Dermis microvascular lymphatic vessel endothelial cell (primary cell): ENCODE measurements at places on chromosomes 3 and 15.

- DNase-seq, result no peak
Measured at GRCh38 chr3:156359368-156359767, 195.5 kb downstream of the SSR3 start.

GRCh38 chr3:24479816-24480215, 14.8 kb downstream of the THRB start:
- no peak for DNase-seq

DNA sequence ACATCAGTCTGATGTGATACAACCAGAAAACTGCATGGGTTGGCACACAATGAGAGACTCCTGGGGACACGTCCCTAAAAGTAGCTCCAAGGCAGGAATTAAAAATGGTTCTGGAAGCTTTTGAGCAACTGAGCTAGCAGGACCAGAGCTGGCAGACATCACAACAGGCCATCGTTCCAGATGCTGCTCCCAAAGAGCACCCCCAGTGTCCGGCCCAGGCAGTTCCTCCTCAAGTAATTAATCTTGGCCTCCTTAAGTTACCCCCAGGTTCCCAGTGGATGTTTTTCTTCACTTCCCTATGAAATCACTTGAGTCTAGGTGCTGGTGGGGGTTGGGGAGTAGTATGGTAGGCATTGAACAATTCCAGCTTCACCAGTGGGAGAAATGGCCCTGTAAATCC, 711.6 kb downstream of the MECOM start:
- DNase-seq, result no peak

- DNase-seq, result no peak
Measured at GRCh38 chr15:44038755-44039191, 156.3 kb downstream of the FRMD5 start.

DNA sequence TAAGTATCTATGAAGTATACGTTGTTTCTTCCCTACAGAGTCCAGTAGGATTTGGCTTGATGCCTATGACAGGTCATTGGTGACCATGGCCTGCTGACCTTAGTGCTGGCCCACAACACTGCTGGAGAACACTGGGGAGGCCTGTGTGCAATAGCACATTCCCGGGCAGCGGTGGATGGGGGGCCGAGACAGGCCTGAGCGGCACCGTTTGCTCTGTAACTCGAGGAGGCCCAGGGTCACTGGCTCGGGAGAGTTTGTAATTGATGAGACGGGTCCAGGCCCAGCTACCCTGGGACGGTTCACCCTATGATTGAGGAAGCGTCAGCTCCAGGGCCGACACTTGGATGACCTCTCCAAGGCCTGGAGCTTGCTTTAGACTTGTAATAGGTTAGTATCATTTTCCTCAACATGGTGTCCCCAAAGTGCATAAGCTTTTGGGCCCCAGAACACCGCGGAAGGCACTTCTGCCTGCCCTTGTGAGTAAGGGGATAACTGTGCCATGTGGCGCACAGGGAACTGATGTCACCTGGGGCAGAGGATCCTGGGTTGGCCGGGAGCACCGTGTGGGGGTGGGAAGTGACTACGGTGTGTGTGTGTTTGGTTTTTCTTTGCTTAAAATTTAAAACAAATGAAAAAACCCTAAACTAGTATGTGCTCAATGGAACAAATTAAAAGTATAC, 12.0 kb downstream of the TRPM1 start:
- no peak for DNase-seq

GRCh38 chr15:78841376-78841706, 30.1 kb upstream of the ADAMTS7 start:
- DNase-seq, result no peak

DNA sequence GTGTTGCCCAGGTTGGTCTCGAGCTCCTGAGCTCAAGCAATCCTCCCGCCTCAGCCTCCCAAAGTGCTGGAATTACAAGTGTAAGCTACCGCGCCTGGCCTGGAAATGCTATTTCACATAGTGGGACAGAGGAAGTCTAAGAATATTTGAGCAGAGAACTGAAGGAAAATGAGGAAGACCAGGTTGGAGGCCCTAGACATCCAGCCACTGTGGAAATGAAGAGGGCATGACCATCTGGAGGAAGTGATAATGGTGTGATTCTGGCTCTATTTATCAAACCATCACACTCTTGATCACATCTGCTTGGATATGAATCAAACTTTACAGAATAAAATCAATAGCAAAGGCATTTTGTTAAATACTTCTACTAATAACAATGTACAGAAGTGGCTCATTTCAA, 65.9 kb upstream of the ARHGEF3 start:
- DNase-seq, result no peak

DNA sequence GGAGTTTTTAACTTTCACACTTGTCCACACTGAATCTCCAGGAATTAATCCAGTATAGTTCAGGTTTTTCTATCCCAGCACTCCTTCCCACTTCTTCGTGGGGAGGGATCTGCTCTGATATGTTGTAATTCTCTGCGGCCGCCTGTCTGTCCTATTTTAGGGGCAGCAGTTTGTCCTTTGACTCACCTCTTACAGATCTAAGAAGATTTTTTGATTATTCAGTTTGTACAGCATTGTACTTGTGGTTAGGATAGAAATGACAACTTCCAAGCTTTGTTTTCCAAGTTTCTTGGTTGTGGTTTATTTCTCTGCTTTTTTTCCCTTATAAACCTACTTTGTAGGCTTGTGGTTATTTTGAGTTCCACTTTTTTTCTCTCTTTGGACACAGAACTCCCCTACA, 601.7 kb downstream of the SI start:
- DNase-seq, result no peak

DNA sequence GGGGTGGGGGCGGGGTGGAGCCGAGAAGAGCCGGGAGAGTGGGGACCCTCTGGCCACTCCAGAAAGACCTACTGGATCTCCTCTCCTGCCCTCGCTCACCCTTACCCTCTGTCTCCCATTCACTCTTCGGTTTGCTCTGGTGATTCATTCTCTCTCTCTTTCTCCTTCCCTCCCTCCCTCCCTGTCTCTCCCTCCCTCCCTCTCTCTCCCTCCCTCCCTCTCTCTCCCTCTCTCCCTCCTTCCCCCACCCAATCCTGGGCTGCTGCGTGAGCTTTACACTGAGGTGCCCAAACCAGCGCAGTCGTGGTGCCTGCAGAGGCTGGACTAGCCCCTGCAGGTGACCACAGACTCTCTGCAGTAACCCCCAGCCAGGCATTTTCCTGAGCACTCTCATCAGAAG, 32.2 kb upstream of the ADAMTS17 start:
- no peak for DNase-seq

DNA sequence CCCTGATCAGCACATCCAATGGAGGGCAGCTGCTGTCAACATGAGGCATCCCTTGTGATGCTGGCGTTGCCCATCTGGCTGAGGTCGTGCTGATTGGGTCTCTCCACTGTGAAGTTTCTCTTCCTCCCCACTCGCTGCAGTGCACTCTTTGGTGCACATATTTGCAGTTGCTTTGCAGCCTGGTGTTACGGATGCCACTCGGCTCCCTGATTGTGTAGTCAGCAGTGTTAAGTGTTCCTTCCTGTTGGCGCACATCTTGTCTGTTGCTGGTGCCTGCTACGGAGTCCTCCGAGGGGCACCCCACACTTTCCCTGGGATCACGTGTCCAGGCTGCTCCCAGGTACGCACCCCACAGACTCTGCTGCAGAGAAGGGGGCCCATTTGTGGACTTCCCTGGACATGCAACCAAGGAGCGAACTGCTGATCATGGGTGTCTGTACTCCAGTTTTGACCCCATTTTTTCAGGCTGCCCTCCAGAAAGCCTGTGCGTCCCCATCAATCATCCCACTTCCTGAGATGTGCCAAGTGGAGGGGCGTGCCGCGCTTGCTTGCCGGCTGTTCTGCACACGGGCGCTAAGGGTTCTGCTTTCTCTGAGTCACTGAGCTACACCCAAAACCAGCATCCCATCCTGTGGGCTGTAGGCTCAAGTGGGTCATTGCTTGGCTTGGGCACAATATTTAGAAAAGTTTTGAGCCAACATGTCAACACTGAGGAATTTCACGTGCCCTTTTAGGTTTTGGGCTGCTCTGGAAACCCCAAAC, 98.6 kb downstream of the FBLN2 start:
- DNase-seq, result no peak

- no peak for DNase-seq
Measured at GRCh38 chr15:69222002-69222474, 61.6 kb downstream of the GLCE start.

- no peak for DNase-seq
Measured at GRCh38 chr15:57867970-57868798, 161.7 kb downstream of the POLR2M start.

DNA sequence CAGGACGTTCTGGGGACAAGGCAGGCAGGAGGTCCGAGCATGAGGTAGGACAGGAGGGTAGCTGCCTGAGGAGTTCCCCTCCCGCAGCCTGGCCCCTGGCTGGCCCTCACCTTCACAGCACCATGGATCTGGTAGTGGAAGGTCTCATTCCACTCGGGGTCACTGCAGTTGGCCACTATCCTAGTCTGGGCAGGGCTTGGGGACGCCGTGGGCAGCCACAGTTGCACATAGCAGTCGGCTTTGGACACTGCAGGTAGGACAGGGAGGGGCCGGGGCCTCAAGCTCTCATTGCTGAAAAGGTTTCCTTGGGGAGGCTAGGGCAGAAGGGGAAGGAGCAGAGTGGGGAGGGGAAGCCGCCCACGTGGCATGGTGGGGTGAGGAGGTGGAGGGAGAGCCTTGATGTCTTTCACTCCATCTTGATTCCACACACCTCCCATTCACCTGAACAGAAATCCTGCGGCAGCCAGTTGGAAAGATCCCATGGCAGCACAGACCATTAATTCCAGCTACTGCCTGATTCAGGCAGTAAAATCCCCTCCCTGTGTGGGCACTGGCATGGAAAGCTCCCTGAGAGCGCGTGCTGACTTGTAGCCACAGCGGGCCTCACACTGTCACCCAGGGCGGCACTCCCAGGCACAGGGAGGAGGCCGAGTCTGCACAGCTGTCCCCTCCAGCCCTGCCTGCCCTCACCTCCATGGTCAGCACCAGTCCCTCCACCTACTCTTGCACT, 2.1 kb downstream of the PLA2G4F start:
- no peak for DNase-seq

- no peak for DNase-seq
Measured at GRCh38 chr3:123119802-123120201, 53.0 kb downstream of the PDIA5 start.

DNA sequence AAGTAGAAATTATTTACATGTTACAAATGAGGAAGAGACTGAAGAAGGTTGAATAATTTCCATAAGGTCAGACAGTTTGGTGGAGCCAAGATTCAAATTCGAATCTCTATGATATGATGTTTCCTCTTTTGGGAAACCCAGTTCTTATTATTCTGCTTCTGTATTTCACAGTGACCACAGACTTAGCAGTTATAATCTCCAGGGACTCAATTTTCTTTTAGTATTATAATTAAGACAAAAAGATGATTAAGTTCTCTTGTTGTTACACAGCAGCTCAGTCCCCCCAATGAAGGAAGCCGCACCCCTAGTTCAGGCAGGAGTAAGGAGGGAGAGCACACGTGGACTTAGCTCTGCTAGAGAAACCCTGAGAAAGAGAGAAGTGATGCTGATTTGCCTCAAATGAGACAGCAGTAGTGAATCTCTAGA, 130.6 kb downstream of the CCNL1 start:
- DNase-seq, result no peak

DNA sequence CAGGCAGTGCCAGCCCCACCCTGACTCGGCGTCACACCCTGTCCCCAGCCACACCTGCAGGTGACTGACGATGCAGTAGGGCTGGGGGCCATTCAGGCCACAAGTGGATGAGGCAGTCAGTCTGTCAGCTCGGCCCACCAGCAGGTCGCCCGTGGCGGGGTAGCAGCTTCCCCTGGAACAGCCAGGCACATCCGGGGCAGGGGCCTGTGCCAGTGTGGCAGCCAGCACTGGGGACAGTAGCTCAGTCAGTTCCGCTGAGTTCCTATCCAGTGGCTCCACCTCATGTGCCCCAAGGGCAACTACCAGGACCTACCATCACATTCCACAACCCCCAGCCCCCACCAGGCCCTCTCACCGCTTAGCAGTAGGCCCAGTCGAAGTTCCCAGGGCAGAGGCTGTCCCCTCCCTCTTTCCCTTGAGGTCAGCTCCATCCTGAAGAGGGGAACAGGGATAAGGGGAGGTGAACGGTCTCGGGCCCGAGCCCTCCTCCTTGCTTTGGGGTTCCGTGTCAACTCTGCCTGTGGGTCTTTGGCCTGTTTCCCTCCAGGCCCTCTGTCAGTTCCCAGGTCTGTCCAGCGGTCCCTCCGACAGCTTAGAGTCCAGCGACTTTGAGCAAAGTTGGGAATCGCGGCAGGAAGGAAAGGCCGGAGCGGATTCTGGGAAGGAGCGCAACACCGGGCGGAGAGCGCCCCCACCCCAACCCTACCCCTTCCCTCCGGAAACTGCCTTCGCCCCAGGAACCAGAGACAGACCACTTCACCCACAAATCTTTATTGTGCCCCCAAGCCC, at the start of gene LAMB2:
LAMB2 (minus strand) TSS at position 614 of the 789 bp plus-strand sequence; CDS start at position 431, 183 bp downstream.
- peak; percentile 83 for DNase-seq

- peak; percentile 18 for DNase-seq
Measured at GRCh38 chr3:23648996-23649395, 156.8 kb upstream of the UBE2E1 start.

- no peak for DNase-seq
Measured at GRCh38 chr3:107548601-107549000, 25.8 kb downstream of the BBX start.

- no peak for DNase-seq
Measured at GRCh38 chr15:91853511-91853947, at the start of gene SLCO3A1. Gene SLCO3A1, plus strand, starts transcription at chr15:91853708.

DNA sequence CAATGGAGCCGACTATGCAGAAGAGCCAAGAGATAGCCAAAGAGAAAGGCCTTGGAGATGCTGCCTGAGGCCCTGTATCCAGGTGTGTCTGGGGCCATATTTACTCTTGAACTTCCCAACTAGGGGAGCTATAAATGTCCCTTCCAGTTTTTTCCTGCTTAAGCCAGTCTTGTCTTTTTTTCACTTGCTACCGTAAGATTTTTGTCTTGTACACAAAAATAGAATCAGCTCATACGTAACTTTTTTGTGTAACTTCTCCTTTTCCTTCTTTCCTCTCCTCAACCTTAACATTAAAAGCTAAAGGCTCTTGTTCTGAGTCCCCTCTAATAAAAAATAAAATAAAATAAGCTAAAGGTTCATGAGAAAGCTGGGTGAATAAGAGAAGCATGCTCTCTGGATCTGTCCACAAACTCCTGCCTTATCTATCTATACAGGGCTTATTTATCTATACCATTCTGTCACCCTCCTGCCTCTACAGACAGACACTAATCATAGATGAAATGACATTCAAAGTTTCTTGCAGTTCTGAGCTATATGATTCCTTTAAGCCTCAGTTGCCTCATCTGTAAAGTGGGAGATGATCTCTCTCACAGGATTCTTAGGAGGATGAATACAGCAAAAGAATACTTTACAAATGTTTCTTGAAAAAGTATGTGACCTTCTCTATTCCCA, 4.6 kb downstream of the SUMF1 start:
- DNase-seq, result no peak

- no peak for DNase-seq
Measured at GRCh38 chr3:54122324-54123002, at the start of gene CACNA2D3. Gene CACNA2D3, plus strand, starts transcription at chr3:54122552.

GRCh38 chr3:168157903-168158302, 62.2 kb upstream of the GOLIM4 start:
- no peak for DNase-seq

- DNase-seq, result no peak
Measured at GRCh38 chr3:15108869-15109268, 9.9 kb upstream of the RBSN start.

GRCh38 chr3:112651516-112651915, 10.6 kb upstream of the CCDC80 start:
- DNase-seq, result no peak
